ENCODE measurements at places on chromosomes 12 and 14. TPM values are rescaled to one million over a fixed set of nuclear protein-coding genes. Genes with fewer than 3 reads are reported as not detected.

ESR2 gene
- 101 TPM for total RNA-seq

KRT86 gene
- not detected for total RNA-seq

CFAP251 gene
- 17.9 TPM for total RNA-seq

FERMT2 gene
- 0.07 TPM for total RNA-seq

CLMN gene
- total RNA-seq: 40.1 TPM

SIX1 gene
- 0.56 TPM for total RNA-seq

TUNAR gene
- total RNA-seq: not detected

TULP3 gene
- total RNA-seq: 11.7 TPM

RTRAF gene
- total RNA-seq: 784 TPM

BDKRB2 gene
- not detected for total RNA-seq

DIO2 gene
- total RNA-seq: not detected

C12orf54 gene
- not detected for total RNA-seq

FAM186B gene
- total RNA-seq: not detected

IFNG-AS1 gene
- not detected for total RNA-seq

STYX gene
- 14.5 TPM for total RNA-seq

OR6C75 gene
- total RNA-seq: not detected

KRT82 gene
- total RNA-seq: not detected

LRTM2 gene
- total RNA-seq: not detected

LRIG3 gene
- total RNA-seq: not detected

MTA1 gene
- 94.6 TPM for total RNA-seq

FGF6 gene
- not detected for total RNA-seq

KRT75 gene
- not detected for total RNA-seq

CAMKK2 gene
- 11.7 TPM for total RNA-seq

RNASE3 gene
- not detected for total RNA-seq

IL22 gene
- not detected for total RNA-seq

PLEKHD1 gene
- total RNA-seq: 0.41 TPM

TMPRSS12 gene
- total RNA-seq: not detected

NOXRED1 gene
- 0.97 TPM for total RNA-seq

SELPLG gene
- total RNA-seq: 0.97 TPM

NPFF gene
- not detected for total RNA-seq

TMEM179 gene
- total RNA-seq: not detected

CCDC184 gene
- 1.2 TPM for total RNA-seq

KIF21A gene
- total RNA-seq: 0.82 TPM

GPR68 gene
- total RNA-seq: 0.36 TPM

NRDE2 gene
- total RNA-seq: 19.5 TPM

Data from Karpas-422 (cell line).